SHP77 treated with DMSO at 0.1 percent for 48 hours (cell line): ENCODE measurements at places on chromosomes 2 and 18.

GRCh38 chr18:45852631-45853030 lies 27.2 kb downstream of the SIGLEC15 start:
- DNase-seq = no peak

- no peak for DNase-seq
Measured at GRCh38 chr2:98903064-98903355, 33.0 kb downstream of the CRACDL start.

- DNase-seq = peak; percentile 19
Measured at GRCh38 chr18:48589797-48590519, 51.1 kb downstream of the CTIF start.

- DNase-seq = no peak
Measured at GRCh38 chr18:60556326-60556725, 183.8 kb upstream of the MC4R start.

DNA sequence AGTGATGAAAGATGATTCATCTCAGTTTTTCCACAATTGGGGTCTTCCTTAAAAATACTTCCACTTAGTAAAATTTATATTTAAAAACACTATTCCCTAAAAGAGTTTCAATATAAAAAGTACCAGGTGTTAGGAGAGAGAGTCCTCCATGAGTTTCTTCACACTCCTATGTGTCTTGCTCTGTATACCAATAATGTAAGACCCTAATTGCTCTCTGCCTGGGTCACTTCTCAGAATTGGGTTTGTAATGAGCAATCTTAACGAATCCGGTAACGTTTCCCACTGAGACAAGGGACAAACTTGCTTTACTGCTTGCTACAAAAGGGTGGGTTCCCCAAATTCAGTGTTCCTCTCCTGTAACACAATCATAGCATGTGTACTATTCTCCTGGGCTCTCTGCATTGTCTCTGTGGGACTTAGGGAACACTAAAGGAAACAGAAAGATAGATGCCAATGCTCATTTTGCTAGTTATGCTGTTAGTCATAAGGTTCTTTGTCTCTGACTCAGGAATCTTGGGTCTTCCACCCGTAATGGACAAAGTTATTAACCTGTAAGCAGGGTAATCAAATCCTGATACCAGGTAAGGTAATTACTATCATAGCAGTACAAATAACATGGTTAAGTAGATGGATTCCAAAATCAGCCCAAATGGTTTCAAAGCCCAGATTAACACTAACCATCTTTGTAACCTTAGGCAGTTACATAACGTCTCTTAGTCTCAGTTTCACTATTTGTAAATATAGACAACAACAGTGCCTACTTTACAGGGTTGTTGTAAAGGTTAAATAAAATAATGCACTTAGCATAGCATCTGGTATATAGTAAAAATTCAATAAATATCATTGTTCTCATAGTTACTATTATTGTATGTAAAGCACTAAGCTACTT lies 46.3 kb downstream of the ITSN2 start:
- DNase-seq = no peak

DNA sequence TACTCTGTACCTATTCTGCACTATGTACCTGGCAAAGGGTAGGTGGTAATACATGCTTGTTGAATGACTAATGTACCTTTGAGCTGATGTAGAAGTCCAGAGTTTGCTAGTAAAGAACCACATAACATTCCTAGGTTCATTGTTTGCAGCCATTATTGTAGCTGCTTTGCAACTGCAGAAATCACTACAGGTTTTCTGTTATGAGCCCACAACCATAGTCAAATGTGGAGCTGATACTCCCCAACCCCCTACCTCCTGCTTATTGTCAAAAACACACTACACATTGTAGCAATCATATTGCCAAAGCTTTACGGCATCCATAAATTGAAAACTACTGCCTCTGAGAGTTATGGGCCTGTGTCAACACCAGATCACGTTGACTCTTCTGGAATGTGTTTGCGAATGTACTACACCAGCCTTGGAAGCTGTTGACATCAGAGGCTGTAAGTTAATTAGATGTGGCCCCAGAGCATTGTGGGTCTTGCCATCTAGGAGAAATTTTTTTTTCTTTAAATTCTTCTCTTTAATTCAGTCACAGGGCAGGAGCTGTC lies 187.0 kb downstream of the AGPS start:
- no peak for DNase-seq
